ENCODE measurements at places on chromosomes 5 and 9.

DNA sequence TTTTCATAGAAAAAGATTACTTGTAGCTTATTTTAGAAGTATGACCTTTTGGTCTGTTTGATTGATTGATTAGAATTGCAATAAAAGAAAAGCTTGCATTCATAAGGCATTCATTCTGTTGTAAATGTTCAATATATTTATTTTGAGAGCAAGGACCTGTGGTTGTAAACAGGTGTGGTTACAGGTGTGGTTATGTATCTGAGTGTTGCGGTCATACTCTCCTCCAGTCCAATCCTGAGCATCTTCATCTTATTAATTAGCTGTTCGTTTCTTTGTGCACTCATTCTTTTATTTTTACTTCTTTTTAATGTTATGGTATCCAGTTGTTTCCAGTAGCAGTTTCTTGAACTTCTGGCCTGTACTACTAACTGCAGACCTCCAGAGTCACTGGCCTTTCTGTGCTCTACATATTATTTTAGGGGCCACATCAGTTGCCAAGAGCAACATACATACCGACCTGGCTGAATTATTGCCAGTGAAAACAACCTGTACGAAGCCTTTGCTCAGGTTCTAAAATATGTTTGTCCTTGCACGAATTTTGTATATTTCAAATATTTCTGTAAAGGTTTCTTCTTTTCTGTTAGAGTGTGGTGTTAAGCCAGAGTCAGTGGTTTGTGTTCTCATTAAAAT is 128.7 kb downstream of the CDC42SE2 start:
- no peak for DNase-seq

DNA sequence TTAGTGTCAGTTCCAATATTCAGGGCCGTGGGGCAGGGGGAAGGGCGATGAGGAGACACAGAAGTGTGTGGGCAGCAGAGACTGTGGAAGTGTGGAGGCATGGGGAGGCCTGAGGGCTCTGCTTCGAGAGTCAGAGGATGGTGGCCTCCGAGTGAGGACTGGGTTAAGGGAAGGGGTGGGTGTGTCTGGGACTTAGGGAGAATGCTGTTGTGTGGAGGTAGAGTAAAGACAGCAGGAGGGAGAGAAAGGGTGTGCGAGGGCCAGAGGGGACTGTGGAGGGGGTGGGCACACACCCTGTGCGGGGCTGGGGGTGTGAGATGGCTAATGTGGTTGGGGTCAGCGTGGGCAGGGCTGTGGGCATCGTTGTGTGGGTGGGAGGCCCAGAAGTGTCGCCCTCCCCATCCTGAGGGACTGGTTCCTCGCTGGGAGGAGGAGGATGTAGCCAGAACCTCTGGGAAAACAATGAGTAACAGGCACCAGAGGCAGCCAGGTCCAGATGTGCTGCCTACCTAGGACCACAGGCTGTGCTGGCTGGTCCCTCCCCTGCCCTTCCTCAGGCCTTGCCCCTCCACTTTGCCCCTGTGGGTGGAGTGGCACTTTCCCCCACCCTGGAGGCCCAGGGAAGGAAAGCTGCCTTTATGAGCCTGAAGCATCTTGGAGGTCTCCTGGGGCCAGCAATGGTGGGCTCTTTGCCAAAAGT is 4.2 kb downstream of the USP20 start:
- DNase-seq, result no peak

DNA sequence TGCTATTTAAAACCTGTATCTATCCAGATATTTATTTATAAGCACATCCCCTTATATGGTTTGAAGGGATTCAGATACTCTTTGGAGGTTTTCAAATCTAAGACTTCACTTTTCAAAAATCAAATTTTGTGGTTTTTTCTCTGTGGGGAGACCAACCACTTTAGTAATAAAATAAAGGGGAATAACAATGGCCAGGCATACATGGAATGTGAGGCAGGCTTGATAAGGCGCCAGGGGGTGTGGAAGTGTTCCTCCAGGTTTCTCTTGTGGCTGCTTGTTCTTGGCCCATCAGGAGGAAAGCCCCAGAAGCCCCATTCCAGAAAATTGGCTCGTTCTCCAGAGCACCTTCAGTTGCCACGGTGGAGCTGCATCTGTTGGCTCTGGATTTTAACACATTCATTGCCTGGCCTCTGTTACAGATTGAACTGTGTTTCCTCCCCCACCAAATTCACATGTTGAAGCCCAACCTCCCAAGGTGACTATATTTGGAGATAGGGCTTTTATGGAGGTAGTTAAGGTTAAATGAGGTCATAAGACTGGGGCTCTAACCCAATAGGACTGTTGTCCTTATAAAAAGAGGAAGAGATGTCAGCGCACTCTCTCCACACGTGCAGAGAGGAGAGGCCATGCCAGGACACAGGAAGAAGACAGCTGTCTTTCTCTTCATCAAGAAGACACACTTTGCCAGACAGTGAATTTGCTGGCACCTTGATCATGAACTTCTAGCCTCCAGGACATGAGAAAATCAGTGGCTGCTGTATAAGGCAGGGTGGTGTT is 195.9 kb downstream of the TMEM38B start:
- no peak for DNase-seq

GRCh38 chr5:113489299-113489698 is 1.0 kb upstream of the MCC start:
- peak; percentile 99 for DNase-seq

- DNase-seq, result no peak
These were observed 62.4 kb downstream of the MARCHF3 start for GRCh38 chr5:126967808-126968466.

Measured in epithelial cell of esophagus (primary cell).